ENCODE measurements at places on chromosomes 13 and 19.
A peak's percentile ranks its signal among the peaks of the same experiment; 100 is the strongest.

DNA sequence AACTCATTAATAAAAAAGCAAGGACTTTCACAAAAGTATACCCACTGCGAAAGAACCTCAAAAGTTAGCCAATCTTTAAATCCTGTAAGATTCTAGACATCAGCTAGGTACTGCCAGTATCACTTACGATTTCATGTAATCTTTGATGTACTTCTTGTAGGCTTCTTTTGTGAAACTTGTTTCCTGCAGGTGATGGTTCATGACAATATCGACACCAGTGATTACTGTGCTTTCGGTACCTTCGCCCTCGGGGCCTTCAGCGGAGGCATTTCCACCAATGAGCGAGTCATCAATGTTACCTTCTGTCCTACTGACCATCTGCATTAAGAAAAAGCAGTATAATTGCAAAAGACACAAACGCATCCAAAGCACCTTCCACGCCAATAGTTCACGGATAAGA, 1.1 kb downstream of the TPT1 start:
- DNase-seq = no peak

DNA sequence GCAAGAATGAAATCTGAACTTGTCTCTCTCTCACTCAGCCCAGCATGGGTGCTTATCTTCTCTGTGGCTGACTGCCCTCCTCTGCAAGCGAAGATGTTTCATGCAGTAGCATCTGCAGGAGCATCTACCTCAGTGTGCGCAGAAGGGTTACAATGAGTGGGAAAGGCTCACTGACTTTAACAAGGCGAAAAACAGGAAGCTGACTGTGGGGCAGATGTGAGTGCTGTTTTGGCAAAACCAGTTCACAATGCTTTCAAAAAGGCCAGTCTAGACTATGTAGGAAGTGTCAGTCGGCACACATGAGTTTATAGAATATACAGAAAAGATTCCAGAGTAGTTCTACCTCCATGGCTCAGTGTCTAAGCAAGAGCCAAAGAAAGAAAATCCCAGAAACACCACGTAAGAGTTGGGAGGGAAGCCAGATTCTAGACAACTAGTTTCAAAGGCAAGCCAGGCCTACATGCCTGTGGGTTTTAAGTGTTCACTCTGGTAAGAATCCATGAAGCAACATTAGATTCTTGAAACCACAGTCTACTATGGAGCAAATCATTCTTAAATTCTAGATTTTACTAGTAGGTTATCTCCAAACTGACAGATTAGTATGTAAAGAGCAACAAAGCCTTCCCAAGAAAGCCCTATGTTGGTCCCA, 124.5 kb downstream of the ABCC4 start:
- DNase-seq = no peak

- DNase-seq = no peak
These were observed 4.9 kb downstream of the SSC5D start for GRCh38 chr19:55493052-55493644.

- DNase-seq = no peak
These were observed 27.9 kb downstream of the C13orf46 start for GRCh38 chr13:113945857-113946408.

DNA sequence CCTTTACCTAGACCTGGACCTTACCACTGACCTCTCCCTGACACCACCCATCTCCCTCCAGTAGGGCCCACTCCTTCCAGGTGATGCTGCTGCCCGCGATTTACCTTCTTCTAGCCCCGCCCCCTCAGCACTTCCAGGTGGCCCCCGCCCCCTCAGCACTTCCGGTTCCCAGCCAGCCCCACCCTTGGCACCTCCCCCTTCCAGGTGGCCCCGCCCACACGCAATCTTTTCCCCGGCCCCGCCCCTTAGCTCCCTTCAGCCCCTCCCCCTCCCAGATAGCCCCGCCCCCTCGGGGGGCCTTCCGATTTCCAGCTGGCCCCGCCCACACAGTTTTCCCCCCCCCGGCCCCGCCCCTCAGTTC, 586 bp downstream of the LIG1 start:
- no peak for DNase-seq

DNA sequence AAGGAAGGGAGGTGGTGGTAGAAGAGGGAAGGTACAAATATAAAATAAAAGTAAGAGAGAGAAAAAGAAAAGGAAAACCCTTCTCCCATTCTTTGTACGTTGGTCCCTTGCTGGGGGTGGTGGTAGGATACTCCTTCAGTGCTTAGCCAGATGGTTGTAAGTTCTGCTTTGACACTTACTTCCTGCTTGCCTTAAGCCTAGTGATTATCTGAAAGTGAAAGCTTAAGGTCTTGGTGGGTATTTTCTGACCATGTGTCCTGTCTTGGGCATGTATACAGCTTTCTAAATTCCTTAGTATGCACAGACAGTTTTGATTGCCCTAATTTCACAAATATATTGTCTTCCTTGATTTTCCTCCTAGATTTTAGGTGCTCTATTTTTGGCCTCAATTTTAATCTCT, 314.8 kb downstream of the PCDH17 start:
- no peak for DNase-seq

DNA sequence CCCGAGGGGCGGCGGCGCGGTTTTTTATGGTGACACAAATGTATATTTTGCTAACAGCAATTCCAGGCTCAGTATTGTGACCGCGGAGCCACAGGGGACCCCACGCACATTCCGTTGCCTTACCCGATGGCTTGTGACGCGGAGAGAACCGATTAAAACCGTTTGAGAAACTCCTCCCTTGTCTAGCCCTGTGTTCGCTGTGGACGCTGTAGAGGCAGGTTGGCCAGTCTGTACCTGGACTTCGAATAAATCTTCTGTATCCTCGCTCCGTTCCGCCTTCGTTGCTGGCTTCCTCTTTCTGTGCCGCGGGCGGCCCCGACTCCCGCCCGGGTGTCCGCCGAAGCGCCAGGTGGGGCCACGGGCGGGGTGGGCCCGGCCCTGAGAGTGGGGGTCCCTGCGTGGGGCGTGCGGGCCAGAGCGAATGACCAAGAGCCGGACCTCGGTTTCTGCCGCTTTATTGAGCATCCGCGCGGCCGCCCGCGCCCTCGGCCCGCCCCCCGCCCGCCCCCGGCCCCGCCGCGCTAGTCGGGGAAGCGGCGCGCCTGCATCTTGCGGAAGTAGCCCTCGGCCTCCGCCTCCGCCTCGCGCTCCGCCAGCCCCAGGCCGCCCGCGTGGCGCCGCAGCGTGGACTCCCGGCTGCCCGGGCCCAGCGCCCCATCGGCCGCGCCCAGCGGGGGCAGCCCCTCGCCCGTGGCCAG, 9.6 kb downstream of the PLPPR3 start:
- DNase-seq = no peak

- no peak for DNase-seq
These were observed 5.1 kb upstream of the CCDC97 start for GRCh38 chr19:41304706-41305483.

GRCh38 chr19:28614634-28615545, 598.1 kb downstream of the UQCRFS1 start:
- DNase-seq = no peak

- no peak for DNase-seq
These were observed 221.5 kb upstream of the NBEA start for GRCh38 chr13:34720618-34721017.

DNA sequence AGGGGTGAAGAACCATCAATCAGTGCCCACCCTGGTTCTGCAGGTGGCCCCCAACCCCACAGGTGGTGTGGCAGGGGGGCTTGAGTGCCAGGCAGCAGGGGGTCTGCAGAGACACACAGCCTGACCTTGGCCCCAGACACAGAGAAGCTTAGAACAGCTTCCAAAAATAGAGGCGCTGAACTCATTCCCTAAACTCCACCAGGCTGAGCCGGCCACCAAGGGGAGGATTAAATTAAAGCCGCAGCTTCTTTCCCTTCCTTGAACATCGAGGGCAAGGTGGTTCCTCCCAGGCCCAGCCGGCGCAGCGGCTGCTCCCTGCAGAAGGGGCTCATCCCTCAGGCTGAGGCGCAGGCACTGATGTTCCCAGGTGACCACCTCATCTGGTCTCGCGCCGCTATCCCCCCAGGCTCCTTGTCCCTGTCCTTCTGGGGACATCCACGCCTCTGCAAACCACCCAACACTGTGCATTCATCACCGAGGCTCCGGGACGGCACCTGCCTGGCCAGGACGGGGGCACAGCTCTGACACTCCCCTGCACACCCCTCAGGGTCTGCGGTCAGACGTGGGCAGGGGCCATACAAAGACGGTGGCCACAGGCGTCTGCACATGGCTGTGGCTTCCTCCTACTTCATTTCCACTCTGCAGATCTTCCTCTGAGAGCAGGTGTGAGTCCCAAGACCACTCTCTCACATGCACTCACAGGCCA, 30.9 kb downstream of the LAMP1 start:
- no peak for DNase-seq

GRCh38 chr13:23654111-23655110, 84.2 kb downstream of the TNFRSF19 start:
- no peak for DNase-seq

GRCh38 chr13:60175571-60175970, 11.8 kb upstream of the DIAPH3 start:
- DNase-seq = no peak

DNA sequence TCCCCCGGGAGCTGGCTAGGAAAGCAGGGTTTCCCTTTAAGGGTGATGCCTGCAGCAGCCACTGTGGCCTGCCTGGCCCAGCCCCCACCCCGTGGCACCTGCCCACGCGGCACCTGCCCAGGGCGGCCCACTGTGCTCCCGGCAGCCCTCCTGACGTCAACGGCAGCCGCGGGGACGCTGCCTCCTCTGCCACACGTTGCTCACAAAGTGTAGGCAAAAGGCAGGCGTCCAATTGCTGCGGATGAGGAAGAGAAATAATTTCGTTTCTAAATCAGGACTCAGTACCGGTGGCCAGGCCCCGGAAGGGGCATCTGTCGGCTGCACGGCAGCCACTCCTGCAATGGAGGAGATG, 122.3 kb downstream of the URI1 start:
- DNase-seq = no peak

GRCh38 chr13:60484865-60485264, 87.8 kb downstream of the TDRD3 start:
- DNase-seq = no peak

GRCh38 chr19:4390567-4391305, 9.6 kb downstream of the SH3GL1 start:
- no peak for DNase-seq

GRCh38 chr13:65011378-65011777, 2218.8 kb downstream of the PCDH9 start:
- DNase-seq = no peak

DNA sequence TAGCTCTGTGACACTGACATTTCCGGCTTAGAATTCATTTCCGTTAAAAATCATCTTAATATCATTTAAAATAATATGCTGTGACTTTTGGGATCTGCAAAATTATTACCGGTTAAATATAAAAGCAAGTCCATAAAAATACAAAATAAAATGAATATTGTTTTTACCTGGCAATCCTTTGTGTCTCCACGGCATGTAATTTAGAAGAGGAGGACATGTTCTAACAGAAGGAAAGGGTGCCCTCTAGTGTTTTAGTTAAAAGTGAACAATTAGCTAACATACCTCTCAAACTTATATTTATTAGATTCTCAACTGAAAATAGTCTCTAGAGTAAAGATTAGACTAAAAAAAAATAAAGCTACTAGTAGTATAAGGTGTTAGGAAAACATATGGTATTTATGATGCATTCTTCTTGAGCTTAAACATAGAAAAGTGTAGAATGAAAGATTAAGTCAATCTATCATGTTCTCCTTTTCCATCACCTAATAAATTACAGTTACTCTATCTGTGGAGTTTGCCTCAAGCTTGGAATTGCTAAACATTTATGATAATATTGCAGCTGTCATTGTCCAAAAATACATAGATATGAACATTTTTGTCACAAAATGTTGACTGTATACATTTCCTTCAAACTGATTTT, 676.7 kb upstream of the SPRY2 start:
- DNase-seq = peak; percentile 46

- no peak for DNase-seq
These were observed 12.4 kb upstream of the NEK5 start for GRCh38 chr13:52141299-52141698.

GRCh38 chr19:18424890-18425514, 5.8 kb downstream of the SSBP4 start:
- DNase-seq = no peak

DNA sequence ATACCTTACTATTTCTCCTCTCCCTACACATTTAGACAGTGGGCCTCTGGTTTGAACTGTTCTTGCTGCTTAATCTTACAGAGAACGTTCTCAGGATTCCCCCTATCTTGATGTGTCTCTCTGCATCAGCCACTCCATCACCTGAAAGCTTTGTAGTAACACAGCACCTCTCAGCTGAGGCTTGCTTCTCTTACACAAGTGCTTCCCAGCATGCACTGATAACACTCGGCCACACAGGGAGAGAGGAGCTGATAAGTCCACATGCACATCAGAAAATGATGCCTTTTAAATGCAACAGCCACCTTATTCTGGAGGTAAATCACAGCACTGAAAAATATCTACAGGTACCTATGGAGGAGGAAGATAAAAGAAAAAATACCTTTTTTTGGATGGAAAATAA, 192.2 kb upstream of the TSHZ3 start:
- DNase-seq = no peak

- no peak for DNase-seq
These were observed 52.0 kb upstream of the GTF2F2 start for GRCh38 chr13:45068036-45069001.

DNA sequence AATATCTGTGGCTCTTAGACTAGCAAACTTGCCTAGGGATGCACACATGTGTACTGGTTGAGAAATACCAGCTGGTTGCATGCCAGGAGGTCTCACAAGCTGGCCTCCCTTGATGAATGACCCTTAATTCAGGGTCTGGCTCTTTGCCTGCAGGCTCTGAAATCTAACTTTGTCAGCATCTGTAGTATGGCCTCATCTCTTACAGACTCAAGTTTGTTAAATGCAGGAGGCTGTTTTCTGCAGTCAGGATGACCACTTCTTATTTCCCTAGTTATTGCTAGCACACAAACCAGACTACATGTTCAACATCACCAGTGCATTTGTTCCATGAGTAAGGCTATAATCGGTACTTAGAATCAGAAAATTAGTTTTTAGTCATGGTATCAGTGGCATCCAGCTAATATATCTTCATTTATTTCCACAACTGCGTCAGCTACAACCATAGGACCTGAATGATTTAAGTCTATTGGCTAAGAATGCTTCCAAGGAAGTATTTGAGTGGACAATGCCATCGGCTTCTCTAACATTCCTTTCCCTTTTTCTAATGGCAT, 23.3 kb upstream of the POSTN start:
- no peak for DNase-seq

- DNase-seq = no peak
These were observed 83.9 kb upstream of the IRS2 start for GRCh38 chr13:109870274-109870673.

DNA sequence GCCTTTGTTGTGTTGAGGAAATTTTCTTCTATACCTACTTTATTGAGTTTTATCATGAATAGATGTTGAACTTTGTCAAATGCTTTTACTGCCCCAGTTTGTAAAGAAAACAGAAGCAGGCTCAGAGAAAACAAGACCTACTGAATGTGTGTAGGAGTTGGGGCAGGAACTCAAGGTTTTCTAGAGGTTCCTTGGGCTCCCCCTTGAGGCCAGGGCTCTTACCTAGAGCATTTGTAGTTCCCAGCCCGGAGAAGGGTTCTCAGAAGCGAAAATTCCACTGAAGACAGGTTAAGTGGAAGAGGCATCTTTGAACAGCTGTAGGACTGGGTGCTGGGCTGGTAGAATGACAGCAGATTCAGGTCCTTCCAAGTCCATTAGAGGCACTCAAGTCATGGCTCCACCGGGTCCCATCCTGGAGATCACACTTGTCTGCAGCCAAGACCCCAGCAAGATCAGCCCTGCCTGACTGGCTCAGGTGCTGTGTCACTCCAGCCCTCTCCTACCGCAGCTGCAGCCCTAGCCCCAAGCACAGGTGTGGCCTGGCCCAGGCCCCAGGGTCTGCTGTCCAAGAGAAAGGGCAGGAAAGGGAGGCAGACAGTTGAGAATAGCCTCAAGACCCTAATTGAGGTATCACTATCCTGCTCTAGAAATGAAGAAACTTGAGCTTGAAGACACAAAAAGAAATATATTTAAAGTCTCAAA, 425.5 kb downstream of the PCDH20 start:
- DNase-seq = no peak
